ENCODE measurements at places on chromosomes 16 and 17.

GRCh38 chr17:72380120-72380519 lies 259.3 kb downstream of the SOX9 start:
- no peak for DNase-seq

GRCh38 chr16:74617206-74617788 lies 10.4 kb upstream of the GLG1 start:
- DNase-seq = no peak

DNA sequence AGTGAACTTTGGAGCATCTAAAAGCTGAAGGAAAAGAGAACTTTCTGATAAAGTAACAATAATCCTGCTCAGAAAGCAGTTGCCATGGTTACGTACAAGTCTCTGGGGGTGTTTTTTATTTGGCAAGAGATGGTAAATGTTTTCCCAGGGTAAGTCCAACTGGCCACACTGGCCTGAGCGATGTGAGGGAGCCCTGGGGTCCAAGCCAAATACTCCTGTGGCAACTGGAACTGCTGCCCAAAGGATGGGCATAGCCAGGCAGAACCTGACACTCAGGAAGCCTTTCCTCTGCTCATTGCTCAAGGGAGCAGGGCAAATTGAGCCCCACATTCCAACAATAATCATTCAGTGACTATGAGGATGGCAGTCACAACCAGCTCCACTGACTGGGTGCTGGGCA lies 26.8 kb upstream of the WSCD1 start:
- no peak for DNase-seq

DNA sequence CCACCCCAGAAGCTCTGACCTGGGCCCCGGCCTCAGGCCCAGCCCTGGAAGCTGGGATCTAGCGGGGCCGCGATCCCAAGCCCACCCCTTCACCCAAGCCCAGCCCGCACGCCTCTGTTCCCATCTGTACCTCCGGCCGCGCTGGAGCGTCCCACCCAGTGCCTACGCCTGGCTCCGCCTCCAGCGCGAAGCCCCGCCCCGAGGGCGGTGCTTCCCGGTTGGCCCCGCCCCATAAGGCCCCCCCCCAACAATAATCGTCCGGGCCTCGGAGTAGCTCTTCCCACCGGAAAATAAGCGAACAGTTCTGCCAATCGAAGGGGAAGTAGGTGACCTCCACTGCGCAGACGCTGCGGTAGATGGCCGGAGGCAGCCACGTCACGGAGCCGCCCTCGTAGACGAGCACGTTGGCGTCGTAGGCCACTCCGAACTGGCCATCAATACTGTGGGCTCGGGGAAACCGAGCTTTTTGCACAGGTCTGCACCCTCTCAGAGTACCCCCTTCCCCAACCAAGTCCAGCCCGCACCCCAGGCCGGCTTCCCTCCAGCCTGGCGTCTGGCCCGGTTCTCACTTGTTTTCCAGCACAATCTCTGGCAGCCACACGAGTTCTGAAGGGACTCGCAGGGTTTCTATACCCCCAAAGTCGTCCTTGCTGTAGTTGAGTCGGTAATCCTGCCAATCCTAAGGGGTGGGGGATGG lies 1.1 kb downstream of the CHRNE start:
- no peak for DNase-seq

DNA sequence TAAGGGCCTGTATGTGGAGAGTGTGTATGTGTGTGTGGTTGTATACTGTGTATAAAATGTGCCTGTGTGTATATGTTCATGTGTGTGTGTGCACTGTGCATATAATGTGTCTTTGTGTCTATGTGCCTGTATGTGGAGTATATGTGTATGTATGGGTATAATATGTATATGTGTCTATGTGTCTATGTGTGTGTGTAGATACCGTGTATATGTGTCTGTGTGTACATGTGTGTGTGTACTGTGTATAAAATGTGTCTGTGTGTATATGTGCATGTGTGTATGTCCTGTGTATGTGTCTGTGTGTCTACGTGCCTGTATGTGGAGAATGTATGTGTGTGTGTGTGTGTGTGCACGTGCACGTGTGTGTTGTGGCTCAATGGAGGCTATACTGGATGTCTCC lies 200.4 kb upstream of the ZFHX3 start:
- DNase-seq = no peak

- DNase-seq = no peak
Measured at GRCh38 chr17:73262676-73263642, 1.3 kb upstream of the CPSF4L start.

DNA sequence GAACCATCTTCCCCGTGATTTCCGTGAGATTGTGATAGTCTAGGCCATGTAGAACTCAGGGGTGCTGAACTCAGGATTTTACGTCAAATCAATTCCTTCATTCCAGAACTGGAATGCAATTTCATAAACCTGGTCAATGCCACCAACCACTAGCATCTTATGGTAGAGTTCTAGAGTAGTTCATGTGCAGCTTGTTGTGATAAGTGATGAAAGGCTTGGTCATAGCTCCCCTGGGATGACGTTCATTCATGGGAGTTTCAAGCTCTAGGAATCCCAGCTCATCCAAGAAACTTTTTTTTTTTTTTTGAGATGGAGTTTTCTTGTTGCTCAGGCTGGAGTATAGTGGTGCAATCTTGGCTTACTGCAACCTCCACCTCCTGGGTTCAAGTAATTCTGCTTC lies 3.7 kb upstream of the DPEP2 start:
- no peak for DNase-seq

GRCh38 chr17:76901542-76902197 lies 33.5 kb downstream of the MGAT5B start:
- DNase-seq = no peak

DNA sequence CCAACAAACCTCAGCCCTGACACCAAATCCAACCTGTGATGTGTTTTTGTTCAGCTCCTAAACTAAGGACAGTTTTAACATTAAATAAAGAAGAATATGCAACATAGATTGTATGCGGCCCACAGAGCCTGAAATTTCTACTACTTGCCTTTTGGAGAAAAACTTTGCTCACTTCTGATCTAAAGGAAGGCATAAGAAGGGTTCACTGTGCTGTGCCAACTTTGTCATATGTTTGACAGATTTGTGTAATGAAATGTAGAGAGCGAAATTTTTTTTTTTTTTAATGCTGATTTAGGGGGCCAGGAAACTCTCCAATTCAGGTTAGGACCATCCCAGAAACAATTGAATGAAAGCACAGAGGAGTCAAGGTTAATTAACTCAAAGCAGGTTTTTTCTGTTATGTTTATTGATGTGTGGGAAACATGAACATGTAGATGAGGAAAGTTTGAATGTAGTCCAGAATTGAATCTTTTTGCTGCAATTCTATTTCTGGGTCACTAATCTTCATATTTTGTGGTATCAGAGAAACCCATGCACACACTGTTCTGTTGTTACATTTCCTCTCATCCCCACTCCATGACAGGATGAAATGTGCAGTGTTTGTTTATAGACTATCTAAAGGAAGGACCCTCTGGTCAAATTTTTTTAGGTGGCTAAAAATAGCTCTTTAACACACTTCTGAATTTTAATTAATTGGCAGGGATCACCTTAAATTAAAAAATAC lies 71.5 kb downstream of the TAOK1 start:
- DNase-seq = no peak

DNA sequence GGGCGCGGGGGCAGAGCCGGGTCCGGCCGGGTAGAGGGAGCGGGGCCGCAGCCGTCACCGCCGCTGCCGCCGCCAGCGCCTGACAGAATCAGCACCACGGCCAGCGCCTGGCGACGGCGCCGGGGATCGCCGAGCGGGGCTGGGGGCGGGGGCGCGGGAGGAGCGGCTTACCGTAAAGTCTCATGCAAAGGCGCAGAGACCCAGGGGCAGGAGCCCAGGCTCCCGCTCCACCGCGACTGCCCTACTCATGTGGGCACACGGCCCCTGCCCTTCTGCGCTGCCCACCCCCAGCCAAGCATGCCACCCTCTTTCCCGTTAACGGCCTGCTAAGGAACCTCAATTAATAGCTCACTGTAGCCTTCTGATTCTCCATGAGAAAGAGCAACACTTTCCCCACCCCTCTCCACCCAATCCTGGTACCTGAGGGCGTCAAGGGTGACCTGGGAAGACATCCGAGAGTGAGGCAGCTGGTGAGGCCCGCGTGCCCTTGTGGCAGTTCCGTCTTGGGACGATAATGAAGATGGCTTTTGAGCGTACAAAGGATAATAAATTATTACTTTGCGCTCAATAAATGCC lies at the start of gene SEZ6:
Gene SEZ6, minus strand, starts transcription at position 98 of the 576 bp plus-strand sequence. CDS start 164 bp downstream, outside the sequence.
- DNase-seq = no peak

DNA sequence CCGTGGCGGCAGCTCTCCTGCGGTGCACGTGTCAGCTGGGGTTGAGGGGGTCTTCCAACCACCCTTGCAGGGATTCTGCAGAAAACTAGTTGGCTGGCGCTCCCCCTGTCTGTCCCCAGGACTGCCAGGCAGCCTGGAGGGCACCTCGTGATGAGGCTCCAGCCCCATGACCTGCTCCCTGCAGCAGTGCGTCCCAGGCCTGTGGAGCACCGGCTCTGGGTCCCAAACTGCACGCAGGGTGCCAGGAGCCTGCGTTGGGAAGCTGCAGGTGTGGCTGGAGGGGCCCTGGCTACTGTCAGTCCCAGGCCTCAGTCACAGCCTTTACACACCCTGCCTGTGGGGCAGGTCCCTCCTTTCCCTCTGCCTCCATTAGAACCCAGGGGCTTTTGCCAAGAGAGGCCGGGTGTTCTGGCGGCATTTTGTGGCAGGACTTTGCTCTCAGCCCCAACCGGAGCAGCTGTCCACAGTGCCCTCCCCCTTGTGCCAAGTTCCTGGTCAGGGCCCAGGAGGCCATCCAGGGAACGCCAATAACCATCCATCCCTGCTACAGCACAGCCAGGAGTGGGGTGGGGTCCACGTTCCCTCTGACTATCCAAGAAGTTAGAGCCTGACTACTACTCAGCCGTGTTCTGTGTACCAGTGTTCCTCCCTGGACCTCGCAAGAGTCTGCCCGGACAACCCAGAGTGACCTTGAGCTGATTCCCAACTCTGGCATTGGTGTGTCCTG lies 9.2 kb downstream of the CHMP6 start:
- DNase-seq = no peak

- DNase-seq = no peak
Measured at GRCh38 chr16:86300746-86301481, 209.4 kb upstream of the FOXF1 start.

- no peak for DNase-seq
Measured at GRCh38 chr17:59377410-59377809, 46.0 kb downstream of the YPEL2 start.

DNA sequence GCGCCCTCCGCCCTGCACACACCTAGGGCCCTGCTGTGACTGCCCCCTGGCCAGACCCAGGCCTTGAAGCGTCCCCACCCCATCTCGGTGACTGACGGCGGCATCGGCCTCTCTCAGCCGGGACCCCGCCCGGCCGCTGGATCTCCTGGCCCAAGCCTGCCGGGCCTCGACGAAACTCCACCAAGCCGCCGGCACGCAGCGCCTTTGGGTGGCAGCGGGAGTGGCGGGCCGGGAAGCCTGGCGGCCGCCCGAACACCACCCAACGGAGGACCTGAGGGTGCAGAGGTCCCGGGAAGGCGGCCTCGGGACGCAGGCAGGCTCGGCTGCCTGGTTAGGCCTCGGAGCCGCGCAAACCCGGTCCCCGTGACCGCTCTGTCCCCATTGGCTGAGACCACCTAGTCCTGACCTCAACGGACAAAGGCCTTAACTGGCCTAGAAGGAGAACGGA lies 12.0 kb upstream of the TMEM97 start:
- no peak for DNase-seq

DNA sequence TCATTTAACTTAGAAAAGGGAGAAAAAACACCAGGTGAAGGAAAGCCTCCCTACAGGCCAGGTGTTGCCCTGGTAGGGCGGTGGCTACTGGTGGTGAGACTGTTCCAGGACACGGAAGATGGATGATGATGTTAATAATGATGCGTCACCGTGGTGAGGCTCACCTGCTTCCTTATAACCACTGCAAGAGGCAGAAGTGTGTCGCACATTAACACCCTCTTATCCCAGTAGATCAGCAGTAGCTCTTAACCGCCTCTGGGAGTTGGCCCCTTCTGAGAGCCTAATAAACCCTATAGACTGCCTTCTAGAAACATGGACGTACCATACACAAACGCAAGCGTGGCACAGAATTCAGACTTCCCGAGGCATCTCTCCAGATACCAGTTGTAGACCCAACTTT lies 7.8 kb downstream of the BFAR start:
- no peak for DNase-seq

- DNase-seq = no peak
Measured at GRCh38 chr17:17840751-17841591, 4.2 kb upstream of the SREBF1 start.

DNA sequence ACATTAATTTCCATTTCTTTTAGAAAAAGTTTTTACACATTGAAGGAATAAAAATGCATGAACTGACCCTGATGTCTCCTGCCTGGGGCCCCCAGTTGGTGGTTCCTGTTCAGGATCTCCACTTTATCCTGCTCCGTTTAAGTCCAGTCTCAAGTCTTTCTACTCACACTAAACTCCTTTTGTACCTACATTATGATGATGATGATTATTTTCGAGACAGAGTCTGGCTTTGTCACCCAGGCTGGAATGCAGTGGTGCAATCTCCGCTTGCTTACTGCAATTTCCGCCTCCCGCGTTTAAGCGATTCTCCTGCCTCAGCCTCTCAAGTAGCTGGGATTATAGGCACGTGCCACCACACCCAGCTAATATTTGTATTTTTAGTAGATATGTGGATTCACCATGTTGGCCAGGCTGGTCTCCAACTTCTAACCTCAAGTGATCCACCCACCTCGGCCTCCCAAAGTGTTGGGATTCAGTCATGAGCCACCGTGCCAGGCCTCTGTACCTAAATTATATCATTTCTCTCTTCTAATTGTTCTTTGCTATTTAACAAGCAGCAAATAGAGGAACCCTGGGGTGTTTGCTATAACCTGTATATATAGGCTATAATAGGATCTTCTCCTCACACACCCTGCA lies 2.2 kb upstream of the FOXK2 start:
- DNase-seq = no peak

- DNase-seq = no peak
Measured at GRCh38 chr16:72939247-72939646, 108.7 kb downstream of the ZFHX3 start.

DNA sequence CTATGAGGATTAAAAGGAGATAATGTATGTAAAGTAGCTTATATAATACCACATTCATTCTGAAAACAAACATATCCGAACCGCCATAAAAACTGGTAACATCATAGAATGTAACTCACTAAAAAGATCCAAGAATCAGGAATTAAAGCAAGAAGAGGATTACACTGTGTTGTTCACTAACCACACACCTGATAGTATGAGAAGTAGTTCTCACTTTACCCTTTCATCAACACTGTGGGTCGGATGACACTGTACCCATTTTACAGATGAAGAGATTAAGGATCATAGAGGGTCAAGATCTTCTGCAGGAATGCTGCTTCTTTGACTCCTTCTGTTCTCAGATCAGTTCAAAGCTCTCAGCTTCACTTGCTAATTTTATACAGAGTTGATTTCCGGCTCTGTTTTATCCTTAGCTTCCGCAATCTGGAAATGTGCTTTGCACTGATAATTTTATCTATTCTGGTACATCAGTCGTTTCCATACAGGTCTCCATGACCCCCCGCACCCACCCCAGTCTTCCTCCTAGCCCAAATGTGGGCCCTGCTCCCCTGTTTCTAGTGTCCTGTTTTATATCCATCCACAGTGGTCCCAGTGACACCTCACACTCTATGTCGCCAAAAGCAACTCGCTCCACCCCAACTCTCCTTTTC lies 288.6 kb upstream of the CCL2 start:
- DNase-seq = no peak

Data from NCI-H2081 treated with DMSO at 0.1 percent for 48 hours (cell line).